ENCODE measurements at places on chromosomes 3 and 15. TPM values are rescaled to one million over a fixed set of nuclear protein-coding genes. Genes with fewer than 3 reads are reported as not detected.

DNA sequence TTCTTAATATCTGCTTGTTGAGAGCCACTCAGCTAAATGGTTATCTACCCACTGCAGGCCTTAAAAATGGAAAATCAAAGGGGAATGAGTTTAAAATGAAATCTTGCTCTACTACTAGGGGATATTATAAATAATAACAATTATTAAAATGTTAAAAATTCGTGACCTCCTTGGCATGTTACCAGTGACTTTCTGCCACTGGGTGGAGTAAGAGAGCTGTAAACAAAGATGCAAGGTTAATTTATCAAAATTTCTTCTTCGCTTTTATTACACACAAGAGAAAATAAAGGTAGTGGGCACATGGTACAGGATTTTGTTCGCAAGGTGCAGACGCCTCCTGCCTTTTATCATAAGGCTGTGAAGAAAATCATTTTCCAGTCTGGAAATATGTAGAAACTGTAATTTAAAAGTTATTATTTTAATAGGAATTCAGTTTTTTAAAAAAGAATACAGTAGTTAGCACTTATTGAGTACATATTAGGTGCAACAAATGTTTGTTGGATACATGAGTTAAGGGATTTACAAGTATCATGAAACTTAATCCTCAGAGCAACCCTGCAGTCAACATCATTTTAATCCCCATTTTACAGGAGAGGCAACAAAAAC, 272.6 kb downstream of the SUCLG2 start:
- H3K27me3 ChIP-seq: no peaks in the 10 kb centered on the region
- peaks cover 4% of the 10 kb centered on the region for H3K4me1 ChIP-seq
- DNase-seq: peak; percentile 27
- no peaks in the 10 kb centered on the region for H3K36me3 ChIP-seq
- no peak overlapping the region for H3K4me3 ChIP-seq

DNA sequence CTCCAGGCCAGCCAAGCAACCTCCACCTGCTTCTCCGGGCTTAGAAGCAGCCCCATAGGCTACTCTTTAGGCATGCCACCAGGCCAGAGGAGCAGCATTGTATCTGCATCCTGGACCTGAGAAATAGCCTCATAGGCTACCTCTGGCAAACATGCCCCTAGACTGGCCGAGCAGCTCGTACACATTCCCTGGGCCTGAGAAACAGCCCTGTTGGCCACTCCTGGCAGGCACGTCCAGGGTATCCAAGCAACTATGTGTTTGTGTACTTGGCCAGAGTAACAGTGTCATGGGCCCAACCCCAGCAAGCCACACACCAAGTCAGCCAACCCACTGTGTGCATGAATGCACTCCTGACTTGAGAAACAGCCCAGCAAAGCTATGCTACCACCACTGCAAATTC, 498.7 kb upstream of the CDIN1 start:
- H3K36me3 ChIP-seq: no peaks in the 10 kb centered on the region
- no peak for DNase-seq
- no peak overlapping the region for H3K27ac ChIP-seq
- no peaks in the 10 kb centered on the region for H3K4me1 ChIP-seq

DNA sequence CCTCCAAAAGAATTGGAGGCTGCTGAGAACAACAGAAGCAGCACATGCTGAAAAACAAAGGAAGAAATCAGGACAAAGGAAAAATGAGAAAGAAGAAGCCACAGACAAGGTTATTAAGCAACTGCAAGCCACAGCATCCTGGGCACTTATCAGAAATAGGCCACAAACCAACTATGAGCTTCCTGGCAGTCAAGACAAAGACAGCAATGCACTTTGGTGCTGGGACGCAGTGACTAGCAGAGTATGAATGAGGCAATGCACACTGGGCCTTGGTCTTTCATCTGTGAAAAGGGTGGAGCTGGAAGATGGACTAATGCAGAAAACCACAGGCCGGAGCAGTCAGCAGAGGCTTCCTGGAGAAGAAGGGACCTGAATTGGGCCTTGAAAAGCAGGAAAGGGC, 56.0 kb upstream of the LINGO1 start:
- H3K36me3 ChIP-seq: no peaks in the 10 kb centered on the region
- H3K27me3 ChIP-seq: peaks cover 31% of the 10 kb centered on the region
- no peak overlapping the region for H3K27ac ChIP-seq
- no peaks in the 10 kb centered on the region for H3K4me1 ChIP-seq
- no peak for DNase-seq

DNA sequence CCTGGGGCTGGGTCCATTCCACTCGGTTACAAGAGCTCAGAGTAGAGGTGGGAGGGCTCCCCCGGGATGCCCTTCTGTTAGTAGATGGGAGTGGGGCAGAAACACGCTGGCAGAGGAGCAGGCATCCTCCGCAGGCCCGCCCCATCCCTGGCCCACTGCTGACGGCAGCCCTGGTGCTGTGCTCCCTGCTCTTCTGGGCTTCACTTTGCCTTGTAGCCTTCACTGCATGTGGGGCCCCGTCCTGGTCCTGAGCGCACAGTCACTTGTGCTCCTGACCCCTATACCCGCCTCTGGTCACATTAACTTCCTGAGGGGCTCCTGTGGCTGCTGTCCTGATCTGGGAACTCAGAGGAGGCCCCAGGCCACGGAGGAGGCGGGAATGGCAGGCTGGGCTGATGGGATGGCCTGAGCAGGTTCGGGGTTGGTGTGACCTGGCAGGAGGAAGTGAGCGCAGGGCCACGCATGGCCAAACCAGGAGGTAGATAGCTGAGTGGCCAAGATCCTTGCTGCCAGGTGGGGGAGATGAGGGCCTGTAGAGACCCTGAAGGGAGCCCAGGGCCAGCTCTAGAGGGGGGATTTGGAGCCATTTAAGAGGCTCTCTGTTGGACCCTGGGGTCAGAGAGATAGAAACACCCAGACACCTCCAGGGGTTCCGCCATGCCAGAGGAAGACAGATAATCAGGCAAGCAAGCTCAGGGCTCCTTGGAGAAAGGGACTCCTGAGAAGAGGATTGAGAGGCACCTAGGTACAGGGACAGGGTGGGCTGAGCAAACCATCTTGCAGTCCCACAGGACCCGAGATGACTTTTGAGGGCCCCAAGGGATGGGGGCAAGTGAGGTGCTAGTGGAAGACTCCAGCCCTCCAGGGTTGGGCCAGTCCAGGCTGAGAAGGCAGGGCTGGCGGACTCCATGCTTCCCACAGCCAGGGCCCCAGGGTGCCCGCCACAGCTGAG, 92.2 kb upstream of the PRR23E start:
- peaks cover 35% of the 10 kb centered on the region for H3K27me3 ChIP-seq
- no peaks in the 10 kb centered on the region for H3K4me1 ChIP-seq
- DNase-seq: no peak
- H3K36me3 ChIP-seq: no peaks in the 10 kb centered on the region
- no peak overlapping the region for H3K27ac ChIP-seq

- H3K36me3 ChIP-seq: no peaks in the 10 kb centered on the region
- H3K27ac ChIP-seq: no peak overlapping the region
- peaks cover 9% of the 10 kb centered on the region for H3K27me3 ChIP-seq
- no peak for DNase-seq
These were observed 12.7 kb downstream of the KLF15 start for GRCh38 chr3:126344380-126345041.

- no peaks in the 10 kb centered on the region for H3K36me3 ChIP-seq
- no peaks in the 10 kb centered on the region for H3K4me1 ChIP-seq
- no peak within 1 kb of the TSS for H3K4me3 ChIP-seq
- no peak within 1 kb of the TSS for H3K27ac ChIP-seq
- no peak for DNase-seq
- H3K27me3 ChIP-seq: no peaks in the 10 kb centered on the region
These were observed at the start of gene OR5K3 for GRCh38 chr3:98390366-98390765. Gene OR5K3 (plus strand): TSS chr3:98390666. CDS start chr3:98390666, 0 bp downstream.

- peaks cover 2% of the 10 kb centered on the region for H3K27me3 ChIP-seq
- peaks cover 5% of the 10 kb centered on the region for H3K4me1 ChIP-seq
- no peaks in the 10 kb centered on the region for H3K36me3 ChIP-seq
- H3K4me3 ChIP-seq: no peak overlapping the region
These were observed 25.1 kb downstream of the SPSB4 start for GRCh38 chr3:141076036-141076773.

DNA sequence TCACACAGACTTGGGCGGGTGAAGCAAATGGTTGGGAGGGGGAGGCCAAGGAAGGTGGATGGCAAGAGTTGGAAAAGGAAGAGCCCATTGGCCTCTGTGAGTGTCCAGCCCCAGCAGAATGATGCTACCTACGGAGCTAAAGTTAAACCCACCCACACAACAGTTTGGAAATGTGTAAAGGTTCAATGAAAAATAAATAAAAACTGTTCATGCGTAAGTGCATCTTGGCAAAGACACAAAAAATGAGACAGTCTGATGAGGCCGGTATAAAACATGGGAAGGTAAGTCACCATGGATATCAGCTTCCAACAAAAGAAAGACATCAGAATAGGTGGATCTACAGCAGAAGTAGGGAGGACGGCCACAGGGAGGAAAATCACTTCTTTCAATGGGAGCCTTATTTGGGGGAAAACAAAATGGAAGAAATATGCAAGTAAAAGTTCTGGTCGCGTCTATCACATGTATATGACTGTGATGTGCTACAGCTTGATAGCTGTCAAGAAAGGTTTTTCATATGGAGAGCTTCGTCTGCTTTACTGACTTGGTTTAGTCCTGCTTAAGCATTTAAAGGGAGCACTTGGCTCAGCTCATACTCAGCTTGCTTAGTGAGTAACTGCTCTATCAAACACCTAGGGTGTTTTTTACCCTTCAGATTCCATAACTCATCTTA, 82.8 kb downstream of the TIGIT start:
- no peak for DNase-seq
- H3K4me3 ChIP-seq: no peak overlapping the region

DNA sequence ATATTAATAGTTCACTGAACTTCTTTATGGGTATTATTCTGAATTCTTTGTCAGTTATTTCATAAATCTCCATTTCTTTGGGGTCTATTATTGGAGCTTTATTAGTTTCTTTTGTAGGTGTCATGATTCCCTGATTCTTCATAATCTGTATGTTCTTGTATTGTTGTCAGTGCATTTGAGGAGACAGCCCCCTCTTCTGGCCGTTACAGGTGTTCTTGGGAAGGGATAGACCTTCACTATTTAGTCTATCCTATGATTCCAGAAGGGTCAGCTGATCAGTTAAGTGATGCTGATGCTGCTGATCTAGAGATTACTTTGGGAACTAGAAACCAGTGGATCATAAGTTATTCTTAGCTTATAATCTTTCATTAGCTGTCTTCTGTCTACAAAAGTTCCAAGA, 34.9 kb downstream of the TMEM39A start:
- H3K4me3 ChIP-seq: no peak overlapping the region
- H3K27me3 ChIP-seq: no peaks in the 10 kb centered on the region
- no peak overlapping the region for H3K27ac ChIP-seq
- H3K4me1 ChIP-seq: no peaks in the 10 kb centered on the region
- peaks cover 26% of the 10 kb centered on the region for H3K36me3 ChIP-seq

GRCh38 chr3:109275702-109276293, 40.5 kb downstream of the DPPA2 start:
- peak; percentile 37 for DNase-seq
- H3K27me3 ChIP-seq: no peaks in the 10 kb centered on the region
- no peak overlapping the region for H3K4me3 ChIP-seq
- H3K4me1 ChIP-seq: no peaks in the 10 kb centered on the region
- H3K36me3 ChIP-seq: no peaks in the 10 kb centered on the region
- no peak overlapping the region for H3K27ac ChIP-seq

GRCh38 chr3:194284351-194284750, 66.8 kb downstream of the CPN2 start:
- no peak overlapping the region for H3K27ac ChIP-seq
- H3K27me3 ChIP-seq: peaks cover 55% of the 10 kb centered on the region
- no peak for DNase-seq
- no peaks in the 10 kb centered on the region for H3K4me1 ChIP-seq

DNA sequence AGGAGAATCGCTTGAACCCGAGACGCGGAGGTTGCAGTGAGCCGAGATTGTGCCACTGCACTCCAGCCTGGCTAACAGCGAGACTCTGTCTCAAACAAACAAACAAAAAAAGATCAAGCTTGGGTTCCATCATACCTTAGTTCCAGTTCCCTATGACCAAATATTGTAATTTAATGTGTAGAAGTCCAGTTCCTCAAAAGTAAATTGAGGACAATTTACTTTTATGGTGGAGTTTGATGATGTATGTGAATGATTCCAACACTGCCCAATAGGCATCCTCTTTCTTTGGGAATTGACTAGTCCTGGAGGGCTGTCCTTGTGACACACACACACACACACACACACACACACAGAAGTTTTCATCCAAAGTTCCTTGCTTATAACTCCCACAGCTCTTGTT, 2.8 kb upstream of the PKM start:
- H3K27ac ChIP-seq: no peak overlapping the region
- peak; percentile 7 for DNase-seq
- H3K4me1 ChIP-seq: peaks cover 16% of the 10 kb centered on the region
- no peaks in the 10 kb centered on the region for H3K27me3 ChIP-seq
- H3K4me3 ChIP-seq: no peak overlapping the region

DNA sequence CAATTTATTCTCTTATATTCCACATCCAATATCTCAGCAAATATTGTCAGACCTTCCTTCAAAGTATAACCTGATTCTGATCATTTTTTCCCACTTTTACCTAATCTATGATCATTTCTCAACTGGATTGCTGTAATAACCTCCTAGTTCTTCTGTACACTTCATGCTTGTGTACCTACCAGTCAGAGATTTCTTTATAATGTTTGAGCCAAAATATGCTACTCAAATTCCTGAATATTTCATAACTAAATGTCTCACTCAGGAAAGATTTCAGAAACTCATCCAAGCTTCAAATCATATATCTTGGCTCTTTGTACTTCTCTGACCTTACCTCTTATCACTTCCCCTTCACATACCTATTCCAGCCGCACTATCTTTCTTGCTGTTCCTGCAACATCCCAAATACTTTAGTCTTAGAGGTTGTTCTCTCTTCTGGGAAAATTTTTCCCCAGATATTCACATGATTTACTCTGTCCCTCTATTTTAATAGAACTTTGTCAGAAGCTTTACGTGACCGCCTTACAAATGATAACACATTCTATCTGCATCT, 20.0 kb downstream of the BCHE start:
- no peaks in the 10 kb centered on the region for H3K27me3 ChIP-seq
- no peaks in the 10 kb centered on the region for H3K4me1 ChIP-seq
- DNase-seq: no peak
- H3K4me3 ChIP-seq: no peak overlapping the region

GRCh38 chr15:73387507-73388255, 18.9 kb upstream of the HCN4 start:
- no peak overlapping the region for H3K4me3 ChIP-seq
- H3K27ac ChIP-seq: no peak overlapping the region
- DNase-seq: peak; percentile 61
- peaks cover 3% of the 10 kb centered on the region for H3K4me1 ChIP-seq

GRCh38 chr3:185926445-185926844, 11.4 kb downstream of the TRA2B start:
- peaks cover 33% of the 10 kb centered on the region for H3K36me3 ChIP-seq
- no peaks in the 10 kb centered on the region for H3K27me3 ChIP-seq
- H3K4me3 ChIP-seq: no peak overlapping the region
- DNase-seq: no peak

- H3K27me3 ChIP-seq: no peaks in the 10 kb centered on the region
- H3K4me3 ChIP-seq: no peak overlapping the region
- H3K36me3 ChIP-seq: no peaks in the 10 kb centered on the region
- no peak overlapping the region for H3K27ac ChIP-seq
- no peak for DNase-seq
- peaks cover 19% of the 10 kb centered on the region for H3K4me1 ChIP-seq
These were observed 82.8 kb upstream of the ABHD17C start for GRCh38 chr15:80612118-80612823.

POTEB2 gene
- not detected for total RNA-seq

LCTL gene
- total RNA-seq: 8.9 TPM

GOLGA6L7 gene
- not detected for total RNA-seq
